ENCODE measurements at places on chromosomes 6 and 20.

DNA sequence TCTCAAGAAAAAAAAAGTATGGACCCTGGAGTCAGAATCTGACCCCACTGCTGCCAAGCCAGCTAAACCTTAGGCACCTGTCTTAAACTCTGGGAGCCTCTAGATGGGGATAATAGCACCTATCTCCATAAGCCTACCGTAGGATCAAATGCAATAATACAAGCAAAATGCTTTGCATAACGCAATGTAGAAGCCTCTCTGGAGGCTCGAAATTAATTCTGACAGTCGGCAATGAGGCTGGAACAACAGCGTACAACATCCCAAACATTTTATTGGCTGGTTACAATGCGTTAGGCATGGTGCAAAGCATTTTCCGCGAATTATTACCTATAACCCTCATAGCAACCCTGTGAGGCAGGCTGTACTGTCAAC is 521 bp downstream of the CDK5RAP1 start:
- DNase-seq, result no peak

DNA sequence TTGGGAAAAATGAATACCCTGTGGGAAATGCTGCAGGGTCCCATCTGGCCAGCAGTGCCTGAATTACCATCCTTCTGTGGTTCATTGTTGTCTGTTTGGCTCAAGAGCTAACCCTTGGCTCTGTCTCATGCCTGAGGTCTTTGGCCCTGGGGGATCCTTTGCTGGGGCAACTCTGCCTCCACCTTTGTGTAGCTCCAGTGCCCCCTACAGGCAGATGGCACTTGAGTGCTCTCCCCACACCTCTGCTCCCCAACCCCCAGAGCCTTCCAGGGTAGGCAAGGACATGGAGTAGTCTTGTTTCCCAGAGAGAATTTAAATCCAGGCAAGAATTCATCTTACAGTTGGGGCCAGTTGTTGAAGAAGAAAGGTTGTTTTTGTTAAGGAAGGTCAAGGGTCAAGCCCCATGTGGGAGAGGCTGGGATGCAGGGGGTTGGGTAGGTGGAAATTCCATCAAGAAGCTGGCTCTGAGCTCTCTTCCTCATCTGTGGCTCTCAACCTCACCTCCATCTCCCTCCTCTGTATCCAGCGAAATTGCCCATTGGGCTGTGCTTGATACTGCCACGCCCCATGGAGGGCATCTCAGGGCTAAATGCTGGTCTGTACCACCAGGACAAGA is 44.2 kb downstream of the ZNF831 start:
- DNase-seq, result peak; percentile 16

DNA sequence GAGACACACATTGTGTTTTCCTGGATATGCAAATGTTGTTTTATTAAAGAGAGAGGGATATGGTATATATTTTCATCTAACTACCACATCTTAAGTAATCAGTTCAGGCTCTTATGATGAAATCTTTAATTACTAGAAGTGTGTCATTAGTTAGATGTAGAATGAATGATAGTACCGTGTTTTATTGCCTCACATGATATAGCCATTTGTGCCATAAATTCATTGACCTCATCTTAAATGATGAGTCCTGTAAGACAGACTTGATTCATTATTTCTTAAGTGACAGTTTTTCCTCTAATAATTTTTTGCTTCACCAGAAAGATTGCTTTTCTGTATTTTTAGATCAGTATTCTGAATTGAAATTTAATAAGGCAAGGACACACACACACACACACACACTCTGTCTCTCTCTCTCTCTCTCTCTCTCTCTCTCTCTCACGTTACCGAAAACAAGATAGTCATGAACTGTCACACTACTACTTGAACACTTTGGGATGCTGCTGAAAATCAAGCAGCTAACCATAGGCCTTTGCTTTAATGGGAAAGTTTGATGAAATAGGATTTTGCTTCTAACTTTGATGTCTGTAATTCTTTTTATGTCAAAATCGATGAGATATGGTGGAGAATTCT is 140.5 kb downstream of the SOBP start:
- no peak for DNase-seq

DNA sequence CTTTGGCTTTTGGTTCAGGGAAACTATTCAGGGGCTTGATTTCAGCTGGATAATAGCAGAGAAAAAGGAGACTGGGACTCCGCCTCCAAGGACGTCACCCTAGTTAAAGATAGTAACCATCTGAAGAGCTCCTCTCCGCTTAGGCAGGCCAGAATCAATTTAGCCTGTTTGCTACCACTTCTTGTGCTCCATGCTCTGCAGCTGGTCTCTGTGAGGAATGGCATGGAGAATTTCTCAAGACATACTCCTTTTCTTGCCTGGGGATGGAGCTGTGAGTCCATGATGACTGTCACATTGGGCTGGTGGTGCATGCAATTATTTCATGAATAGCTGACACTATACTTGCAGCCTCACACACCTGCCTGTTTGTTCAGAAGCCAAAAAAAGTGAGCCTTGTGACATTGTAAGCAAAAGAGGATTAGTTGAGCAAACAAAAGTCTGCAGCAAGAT is 61.4 kb downstream of the TXLNB start:
- DNase-seq, result peak; percentile 55

GRCh38 chr20:62285722-62286121 is 17.1 kb upstream of the ADRM1 start:
- no peak for DNase-seq

GRCh38 chr6:5626727-5627426 is 365.6 kb downstream of the FARS2 start:
- DNase-seq, result no peak

- no peak for DNase-seq
These were observed 727.6 kb downstream of the PTPRT start for GRCh38 chr20:42461965-42462593.

DNA sequence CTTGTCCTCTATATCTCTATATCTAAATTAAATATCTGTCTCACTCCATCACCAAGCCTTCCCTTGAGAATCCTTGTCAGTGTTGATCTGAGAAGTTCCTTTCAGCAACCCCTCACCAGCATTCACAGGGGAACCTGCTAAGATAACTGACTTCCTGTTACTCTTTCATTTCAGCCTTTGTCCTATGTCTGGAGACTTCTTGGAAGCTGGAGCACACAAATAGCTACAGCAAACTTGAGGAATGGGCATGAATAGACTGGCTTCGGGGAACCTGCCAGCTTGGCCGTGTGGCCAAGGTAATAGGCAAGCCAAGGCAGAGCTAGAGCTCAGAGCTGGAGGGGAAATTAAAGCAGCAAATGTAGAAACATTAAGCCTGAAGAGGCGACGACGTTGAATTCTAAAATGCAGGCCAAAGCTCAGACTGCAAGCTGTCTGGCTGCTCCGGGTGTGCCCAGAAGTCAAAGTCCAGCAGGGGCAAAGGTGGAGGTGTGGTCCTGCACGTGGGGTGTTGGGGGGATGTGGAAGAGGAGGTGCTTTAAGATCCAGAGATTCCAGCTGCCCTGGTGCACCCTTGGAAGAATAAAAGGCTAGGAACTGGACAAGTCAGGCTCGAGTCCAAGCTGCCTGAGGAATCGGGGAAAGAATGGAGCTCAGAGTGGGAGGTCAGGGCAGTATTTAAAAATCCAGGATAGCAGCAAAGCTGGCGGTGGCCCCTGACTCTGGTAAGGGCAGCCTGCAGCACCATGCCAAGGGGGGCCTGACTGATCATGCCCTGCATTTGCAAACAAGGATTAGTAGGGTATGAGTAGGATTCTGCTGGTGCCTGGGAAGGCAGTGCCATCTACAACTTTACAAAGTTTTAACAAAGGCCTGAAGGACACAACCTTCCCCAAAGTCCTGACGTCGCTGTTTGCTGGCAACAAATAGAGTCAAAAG is 185.0 kb upstream of the SGK1 start:
- DNase-seq, result no peak

GRCh38 chr6:32397252-32397920 is 9.6 kb downstream of the BTNL2 start:
- DNase-seq, result peak; percentile 3

DNA sequence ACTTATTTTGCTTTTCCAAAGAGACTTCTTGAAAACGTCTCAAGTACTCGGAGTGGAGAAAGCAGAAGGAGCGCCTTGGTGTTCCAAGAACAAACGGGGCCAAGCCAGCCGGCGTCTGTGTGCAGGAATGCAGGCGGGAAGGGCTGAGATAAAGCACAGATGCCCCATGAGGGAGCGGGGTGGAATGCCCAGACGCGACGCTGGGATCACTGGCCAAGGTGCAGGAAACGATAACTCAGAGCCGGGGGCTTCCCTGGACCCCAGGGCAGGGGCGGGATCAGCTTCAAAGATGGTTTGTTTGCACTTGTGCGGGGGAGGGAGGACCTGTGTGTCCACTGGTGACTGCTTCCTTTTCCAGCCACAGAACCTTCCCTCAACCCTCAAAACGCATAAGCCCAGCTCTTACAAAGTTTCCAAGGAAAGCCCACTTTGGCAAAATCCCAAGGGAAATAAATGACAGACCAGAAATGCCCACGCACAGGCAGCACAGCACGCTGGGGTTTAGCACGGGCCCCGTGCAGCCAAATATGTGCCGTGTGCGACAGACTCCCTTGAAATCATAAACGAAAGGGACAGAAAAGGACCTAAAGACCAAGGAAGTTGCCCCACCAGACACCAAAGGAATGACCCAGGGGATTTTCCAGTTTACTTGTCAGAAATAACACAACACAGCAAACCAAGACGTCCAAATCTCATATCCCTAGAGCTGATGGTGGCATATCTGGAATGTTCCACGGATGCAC is 113.9 kb downstream of the NFATC2 start:
- peak; percentile 17 for DNase-seq

DNA sequence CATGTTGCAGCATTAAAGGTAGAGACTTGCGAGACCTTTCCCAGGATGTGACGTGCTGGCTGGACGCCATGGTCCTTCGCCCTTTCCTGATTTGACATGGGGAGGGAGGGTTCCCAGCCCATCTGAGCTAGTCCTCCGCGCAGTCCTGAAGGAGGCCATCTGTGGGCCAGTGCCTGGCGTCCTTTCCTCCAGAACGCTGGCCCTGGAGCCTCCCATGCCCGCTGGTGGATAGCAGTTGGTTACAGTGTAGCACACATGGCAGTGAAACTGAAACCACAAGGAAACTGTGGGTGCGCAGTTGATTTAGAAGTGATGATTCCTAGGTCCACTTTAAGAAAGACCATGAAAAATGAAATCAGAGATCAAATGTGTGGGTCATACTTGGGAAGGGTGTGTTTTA is 193.7 kb downstream of the CDH4 start:
- no peak for DNase-seq

GRCh38 chr20:17642404-17643269 is 39.4 kb downstream of the RRBP1 start:
- no peak for DNase-seq

- peak; percentile 97 for DNase-seq
These were observed 28.0 kb upstream of the ZNF217 start for GRCh38 chr20:53621482-53622246.

- DNase-seq, result peak; percentile 29
These were observed 28.7 kb downstream of the RNF144B start for GRCh38 chr6:18415671-18416340.

Data from fibroblast of mammary gland (primary cell).